Hematopoietic multipotent progenitor cell (in vitro differentiated cells): ENCODE measurements at places on chromosomes 1 and 21. TPM values are rescaled to one million over a fixed set of nuclear protein-coding genes. Genes with fewer than 3 reads are reported as not detected.
A peak's percentile ranks its signal among the peaks of the same experiment; 100 is the strongest.

GRCh38 chr1:202998836-202999750 is 8.1 kb upstream of the TMEM183A start:
- peak; percentile 70 for DNase-seq

Gene ATP5PB
- 176 TPM for total RNA-seq

- DNase-seq: no peak
Observed at GRCh38 chr1:32159189-32159588, 20.3 kb upstream of the TXLNA start.

DNA sequence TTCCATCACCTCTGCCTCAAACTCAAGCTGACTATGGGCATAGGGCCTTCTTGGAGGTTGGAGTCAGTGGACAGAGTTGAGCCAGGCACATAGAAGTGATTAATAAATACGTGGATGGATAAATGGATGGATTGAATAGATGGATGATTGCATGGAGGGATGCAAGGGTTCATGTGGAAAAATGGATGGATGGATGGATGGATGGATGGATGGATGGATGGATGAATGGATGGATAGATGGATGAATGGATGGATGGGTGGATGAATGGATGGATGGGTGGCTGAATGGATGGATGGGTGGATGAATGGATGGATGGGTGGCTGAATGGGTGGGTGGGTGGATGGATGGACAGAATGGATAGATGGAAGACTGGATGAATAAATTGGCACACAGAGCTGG is 40.1 kb upstream of the ZBTB40 start:
- DNase-seq: no peak

DNA sequence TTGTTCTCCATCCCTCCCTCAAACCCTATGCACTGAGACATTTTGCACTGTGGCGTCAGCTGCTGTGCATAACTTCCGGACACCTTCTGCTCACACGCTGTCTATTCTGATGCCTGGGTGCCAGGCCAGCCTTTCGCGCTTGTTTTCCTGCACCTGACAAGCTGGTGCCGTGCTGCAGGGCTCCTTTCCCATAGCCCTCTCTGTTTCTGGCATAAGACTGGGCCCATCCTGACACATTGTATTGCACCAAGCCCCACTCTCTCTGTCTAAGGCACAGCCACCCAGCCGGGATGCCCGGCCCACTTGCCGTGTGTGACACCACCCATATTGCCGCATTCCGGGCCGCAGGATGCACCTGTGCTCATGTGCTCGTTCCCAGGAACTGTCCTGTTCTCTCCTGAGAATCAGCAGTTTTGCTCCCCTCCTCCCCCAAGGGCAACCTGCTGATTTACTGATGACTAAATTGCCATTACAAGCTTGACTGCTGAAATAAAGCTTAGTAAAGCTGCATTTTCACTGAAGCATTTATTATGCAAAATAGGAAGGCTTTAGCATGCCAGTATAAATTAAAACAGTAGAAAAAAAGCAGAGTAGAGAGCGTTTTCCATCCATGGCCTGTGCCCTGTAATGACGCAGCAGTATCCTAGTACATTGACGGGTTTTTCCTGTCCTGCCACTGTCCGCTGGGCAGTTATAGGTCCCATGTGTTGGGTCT is 88.0 kb downstream of the CD247 start:
- no peak for DNase-seq

GRCh38 chr1:15935056-15935950 is 40.6 kb downstream of the ZBTB17 start:
- DNase-seq: no peak

Gene VSIG8
- not detected for total RNA-seq

Gene MPZL1
- total RNA-seq: 31.8 TPM

DNA sequence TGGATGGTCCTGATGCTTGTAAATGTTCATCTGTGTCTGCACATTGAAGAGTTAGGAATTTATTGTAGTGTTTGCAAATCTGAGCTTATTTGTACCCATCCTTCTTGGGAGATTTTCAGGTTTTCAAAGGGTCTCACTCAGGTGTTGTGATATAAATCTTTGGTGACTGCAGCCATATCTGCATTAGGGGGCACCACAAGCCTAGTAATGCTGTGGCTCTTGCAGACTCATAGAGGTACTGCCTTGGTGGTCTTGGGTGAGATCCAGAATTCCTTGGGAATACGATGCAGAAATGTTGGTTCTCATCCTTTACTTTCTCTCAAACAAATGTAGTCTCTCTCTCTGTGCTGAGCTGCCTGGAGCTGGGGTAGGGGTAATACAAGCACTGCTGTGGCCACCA is 405.9 kb downstream of the TTLL7 start:
- DNase-seq: no peak

DNA sequence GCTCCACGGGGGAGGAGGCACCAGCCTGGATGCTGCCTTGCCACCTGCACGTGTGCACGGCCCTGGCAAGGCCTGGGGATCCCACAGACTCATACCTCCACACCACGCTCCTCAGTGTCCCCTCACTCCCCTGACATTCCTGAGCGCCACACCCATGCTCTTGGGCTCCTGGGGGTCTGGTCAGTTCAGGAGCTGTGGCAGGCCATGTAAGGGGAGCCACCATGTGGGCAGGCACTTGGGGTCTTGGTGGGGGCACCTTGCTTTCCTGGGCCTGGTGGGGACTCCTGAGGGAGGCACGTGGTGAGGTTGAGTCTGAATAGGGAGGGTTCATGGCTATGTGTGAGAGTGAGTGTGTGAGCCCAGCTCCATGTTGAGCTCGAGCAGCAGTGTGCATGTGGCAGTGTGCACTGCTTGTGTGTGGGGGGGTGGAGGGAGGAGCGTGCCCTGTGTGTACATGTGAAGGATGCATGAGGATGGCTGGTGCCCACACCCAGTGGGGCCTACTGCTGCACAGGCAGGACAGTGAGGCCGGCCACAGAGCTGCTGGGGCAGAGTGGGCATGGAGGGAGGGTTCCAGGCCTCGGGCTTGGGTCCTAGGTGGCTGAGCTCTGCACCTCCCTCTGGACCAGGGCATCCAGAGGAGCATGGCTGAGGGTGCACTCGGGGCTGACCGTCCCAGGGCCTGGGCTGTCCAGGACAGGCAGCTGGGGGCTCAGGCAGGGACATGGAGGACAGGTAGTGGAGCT is 1.6 kb downstream of the GJC2 start:
- no peak for DNase-seq

GRCh38 chr1:2403273-2403672 is 9.1 kb downstream of the PEX10 start:
- no peak for DNase-seq

DNA sequence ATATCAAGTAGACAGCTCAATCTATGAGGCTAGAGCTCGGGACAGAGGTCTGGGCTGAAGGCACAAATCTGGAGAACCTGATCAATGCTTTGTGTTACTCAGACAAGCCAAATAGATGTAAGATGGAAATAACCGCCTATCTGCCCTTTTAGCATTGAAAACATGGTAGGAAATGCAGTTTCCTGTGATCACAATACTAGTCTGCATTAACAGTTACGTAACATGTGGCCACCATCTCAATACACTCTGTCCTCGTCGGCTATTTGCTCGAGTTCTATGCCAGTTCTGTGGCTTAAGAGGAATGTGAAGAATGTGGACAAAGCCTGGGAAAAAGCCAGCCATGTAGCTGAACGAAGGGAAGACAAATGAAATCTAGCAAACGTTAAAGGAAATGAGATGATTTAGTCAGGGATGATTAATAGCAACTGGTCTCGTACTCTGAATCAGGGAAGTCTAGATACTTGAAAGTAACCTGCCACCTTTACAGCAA is 73.3 kb downstream of the HSF2BP start:
- no peak for DNase-seq

- DNase-seq: no peak
Observed at GRCh38 chr1:3393024-3393986, 61.2 kb upstream of the ARHGEF16 start.

- no peak for DNase-seq
Observed at GRCh38 chr1:117178756-117179155, 32.0 kb downstream of the VTCN1 start.

DNA sequence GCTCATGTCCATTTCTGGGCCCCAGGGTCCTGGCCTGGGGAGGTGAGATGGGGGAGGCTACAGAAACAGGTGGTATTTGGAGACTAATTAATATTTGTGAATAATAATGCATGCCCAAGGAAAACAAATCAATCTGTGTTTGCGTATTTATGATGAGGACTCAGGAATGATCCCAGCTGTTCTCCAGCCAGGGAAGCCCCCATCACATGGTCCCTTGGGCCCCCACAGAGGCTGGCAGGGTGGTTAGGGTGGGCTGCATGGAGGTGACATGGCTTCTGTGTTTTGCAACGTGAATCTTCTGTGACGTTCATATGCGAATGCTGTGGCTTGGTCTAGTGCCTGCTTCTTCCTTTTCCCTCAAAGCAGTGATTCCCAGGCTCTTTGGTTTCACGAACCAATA is 10.5 kb downstream of the PTPRF start:
- DNase-seq: no peak

DNA sequence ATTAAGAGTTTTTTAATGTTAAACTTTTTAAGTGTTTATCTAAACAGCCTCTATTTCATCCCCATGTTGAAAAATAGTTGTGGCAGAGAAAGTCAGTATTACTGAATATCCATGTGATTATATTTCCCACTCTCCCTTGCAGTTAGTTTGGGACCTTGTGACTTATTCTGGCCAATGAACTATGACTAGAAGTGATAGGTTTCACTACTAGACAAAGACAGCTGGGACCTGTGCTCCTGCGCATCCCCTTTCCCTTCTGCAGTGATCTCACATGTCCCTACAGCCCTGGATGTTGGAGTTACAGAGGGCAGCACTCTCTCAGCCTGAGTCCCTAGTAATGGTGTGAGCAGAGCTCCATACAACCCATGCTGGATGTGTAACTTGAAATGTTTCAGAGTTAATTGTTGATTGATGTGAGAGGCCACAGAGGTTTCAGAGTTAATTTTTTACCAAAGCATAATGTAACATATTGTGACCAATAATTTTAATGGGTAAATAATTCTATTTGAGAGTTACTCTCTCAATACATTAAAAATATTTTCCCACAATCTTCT is 18.7 kb upstream of the SAMD13 start:
- DNase-seq: no peak

DNA sequence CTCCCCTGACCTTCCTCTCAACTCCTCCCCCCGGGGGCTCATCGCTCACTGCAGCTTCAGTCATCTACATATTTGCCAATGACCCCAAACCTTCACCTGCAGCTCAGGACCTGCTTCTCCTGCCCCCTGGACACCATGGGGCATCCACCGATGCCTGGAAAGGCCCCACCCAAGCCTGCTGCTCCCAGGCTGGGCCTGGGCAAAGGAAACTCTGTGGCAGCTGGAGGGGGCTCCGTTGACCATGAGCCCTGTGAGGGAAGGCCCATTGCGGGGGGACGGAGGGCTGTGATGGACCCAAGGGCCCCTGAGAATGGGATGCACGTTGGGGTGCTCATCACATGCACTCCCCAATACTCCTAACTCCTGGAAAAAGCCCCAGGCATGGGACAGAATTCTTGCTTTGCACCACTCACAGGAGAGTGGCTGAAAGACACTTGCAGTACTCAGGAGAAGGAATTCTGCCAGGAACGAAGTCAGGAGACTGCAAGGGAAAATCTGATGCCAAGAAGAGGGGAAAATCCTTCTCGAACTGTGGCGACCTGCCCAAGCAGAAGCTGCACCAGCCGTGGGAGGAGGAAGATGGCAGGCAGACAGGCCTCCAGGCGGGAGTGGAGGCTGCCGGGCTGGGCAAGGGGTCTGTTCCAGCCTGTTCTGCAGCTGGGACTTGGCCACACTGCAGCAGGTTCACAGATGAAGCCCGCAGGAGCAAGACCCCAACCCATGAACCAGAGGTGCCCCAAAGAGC is 18.4 kb downstream of the MATN1 start:
- no peak for DNase-seq
